Cerebellum (tissue), 4 donors: ENCODE measurements at places on chromosomes 4 and X. TPM values are rescaled to one million over a fixed set of nuclear protein-coding genes. Genes with fewer than 3 reads are reported as not detected.

DNA sequence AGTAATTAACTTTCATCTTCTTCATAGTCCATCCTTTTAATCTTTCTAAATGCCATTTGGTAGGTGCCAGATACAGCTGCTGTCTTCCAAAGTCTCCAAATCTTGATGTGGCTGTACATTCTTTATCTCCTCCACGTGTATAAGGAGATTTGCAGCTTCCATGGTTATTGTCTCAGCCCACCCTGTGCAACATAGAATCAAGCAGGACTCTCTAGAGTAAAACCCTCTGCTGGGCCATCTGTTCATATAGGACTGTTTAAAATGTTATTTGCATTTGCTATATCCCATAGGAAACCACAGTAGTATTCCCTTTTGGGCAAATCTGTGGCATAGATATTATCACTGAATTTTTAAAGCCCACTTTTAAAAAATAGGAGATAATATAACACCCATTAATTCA lies 527.2 kb upstream of the EPHA5 start:
- DNase-seq, result no peak

GRCh38 chr4:139619644-139620043 lies 46.0 kb upstream of the MGST2 start:
- DNase-seq, result no peak

DNA sequence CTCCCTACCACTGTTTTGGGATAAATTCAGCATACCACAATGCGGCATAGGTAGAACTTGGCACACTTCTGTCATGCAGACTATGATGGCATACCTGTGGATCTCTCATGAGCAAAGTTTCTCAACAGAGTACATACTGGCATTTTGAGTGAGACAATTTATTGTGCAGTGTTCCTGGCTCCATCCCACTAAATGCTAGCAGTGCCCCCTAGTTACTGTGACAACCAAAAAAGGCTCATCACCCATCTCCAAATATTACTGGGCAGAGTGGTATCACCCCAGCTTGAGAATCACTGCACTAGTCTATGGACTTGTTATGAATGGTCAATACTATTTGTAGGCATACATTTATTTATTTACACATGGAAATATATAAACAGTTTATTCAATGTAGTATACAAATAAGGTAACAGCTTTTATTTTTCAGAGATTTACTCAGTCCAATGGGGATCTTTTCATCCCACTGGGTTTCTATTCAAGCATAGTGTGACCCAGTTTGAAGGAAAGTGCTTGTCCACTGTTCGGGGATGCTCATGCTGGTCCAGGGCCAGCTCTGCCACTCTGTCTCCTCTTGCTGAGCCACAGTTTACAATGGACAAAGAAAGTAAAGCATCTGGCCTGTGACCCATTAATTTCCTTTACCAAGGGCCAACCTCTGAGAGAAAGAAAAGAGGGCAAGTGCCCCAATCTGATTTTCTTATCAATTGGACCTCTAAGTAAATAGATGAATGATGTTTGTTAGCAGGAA lies 81.0 kb upstream of the IL2 start:
- no peak for DNase-seq

- DNase-seq, result no peak
Observed at GRCh38 chr4:77001907-77002306, 52.4 kb downstream of the SEPTIN11 start.

DNA sequence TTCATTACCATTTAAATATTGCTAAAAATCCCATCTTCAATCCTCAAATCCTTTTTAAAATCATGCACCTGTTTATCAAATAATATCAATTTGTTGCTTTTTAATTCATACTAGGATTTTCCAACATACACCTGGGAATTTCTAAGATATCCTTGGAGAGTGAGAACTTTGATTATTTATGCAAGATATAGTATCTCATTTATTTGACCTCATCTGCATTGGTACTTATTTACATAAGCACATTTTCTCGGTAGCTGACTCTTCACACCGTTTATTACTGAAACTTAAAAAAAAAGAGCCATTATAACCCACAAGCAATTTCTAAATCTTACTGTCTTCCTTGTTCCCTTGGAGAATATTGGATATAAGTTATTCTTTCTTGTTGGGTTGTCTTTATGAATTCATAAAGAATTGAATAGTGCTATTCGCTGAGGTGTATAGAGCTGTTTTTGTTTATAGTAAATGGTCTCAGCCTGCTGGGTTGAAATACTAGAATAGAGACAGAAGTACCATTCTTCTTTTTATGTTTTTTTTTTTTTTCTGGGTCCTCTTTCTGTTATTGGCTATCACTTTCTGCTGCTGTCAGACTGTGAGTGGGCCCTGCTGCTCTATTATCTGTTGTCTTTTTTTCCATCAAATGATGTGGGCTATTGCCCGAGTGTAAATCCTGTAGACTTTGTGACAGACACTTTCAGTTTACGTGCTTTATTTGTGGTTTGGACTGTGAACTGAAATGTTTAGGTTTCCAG lies 2.9 kb downstream of the UGT8 start:
- DNase-seq, result no peak

Gene BEND4
- 4.5 TPM for total RNA-seq
